ENCODE measurements at places on chromosomes 11 and 22. TPM values are rescaled to one million over a fixed set of nuclear protein-coding genes. Genes with fewer than 3 reads are reported as not detected.

- H3K4me3 ChIP-seq = peak overlapping the region; percentile 80
- peak; percentile 94 for DNase-seq
- no peaks in the 10 kb centered on the region for H3K36me3 ChIP-seq
- peak overlapping the region; percentile 100 for H3K27ac ChIP-seq
Observed at GRCh38 chr11:58578136-58578634, 678 bp upstream of the ZFP91 start.

DNA sequence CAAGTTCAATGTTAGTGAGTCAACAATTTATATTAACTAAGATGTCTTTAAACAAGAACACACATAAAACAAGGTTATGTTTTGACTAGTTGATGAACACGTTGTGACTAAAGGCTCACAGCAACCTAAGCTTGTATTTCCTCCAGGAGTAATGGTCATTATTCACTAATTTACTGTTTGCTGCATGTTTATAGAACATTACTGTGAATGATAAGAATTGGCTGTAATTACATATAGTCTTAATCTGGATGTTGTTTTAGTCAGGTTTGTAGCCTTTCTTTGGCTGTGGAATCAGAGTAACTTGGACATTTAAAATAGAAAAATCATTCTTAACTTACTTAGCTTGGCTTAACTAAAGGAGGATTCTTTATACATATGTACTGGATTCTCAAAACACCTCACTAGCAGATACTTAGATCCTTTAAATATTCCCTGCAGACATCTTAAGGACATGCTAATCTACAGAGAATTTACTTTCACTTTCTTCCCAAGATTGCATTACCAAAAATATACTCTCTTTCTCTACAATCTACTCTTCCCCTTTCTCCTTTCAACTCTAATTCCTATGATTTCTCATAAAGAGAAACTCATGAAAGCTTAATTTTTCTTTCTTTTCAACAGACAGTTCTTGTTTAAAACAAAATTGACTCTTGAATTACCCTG, 319.7 kb upstream of the CTSC start:
- no peak for DNase-seq
- no peaks in the 10 kb centered on the region for H3K36me3 ChIP-seq
- H3K27ac ChIP-seq = no peak overlapping the region
- no peaks in the 10 kb centered on the region for H3K27me3 ChIP-seq

- H3K36me3 ChIP-seq = no peaks in the 10 kb centered on the region
- DNase-seq = peak; percentile 10
- H3K27me3 ChIP-seq = no peaks in the 10 kb centered on the region
- H3K4me3 ChIP-seq = no peak overlapping the region
- peak overlapping the region; percentile 80 for H3K27ac ChIP-seq
- H3K4me1 ChIP-seq = peaks cover 21% of the 10 kb centered on the region
Observed at GRCh38 chr22:18109410-18110193, 1.0 kb upstream of the TUBA8 start.

DNA sequence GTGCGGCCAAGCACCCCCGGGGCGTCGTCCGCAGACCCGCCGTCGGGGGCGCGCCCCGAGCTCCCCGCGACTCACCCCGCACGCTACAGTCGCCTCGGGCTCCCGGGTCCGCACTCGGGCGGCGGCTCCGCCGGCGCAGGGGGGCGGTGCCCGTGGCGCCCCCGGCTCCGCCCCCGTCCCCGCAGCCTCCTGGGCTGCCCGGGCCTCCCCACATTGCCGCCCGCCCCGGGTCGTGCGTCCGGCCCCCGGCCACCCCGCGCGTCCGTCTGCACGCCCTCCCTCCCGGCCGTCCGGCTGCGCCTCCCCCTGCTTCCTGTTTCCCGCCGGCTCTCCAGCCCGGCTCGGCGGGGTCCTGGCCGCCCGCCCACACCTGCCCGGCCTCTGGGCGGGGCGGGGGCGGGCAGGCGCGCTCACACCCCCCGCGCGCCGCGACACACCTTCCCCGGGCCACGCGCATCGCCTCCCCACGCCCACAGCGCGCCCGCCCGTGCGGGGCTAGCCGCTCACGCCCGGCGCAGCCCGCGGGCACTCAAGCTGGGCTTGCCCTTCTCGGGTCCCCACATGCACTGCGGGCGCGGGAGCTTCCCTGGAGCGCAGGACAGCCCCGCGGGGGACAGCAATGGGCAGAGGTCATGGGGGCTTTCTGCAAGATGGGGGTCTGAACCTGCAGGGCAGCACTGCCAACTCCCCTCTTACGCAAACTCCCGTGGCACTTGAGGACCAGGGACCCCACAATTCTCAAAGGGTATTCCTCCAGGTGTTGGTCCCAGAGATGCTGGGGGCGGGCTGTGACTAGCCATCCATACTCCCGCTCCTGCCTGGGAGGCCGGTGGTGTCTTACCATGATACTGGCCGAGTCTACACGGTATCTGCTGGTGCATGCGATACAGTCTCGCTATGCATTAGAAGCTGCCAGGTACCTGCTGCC, at the start of gene CARD10:
TSS of gene CARD10 (minus strand) at position 148 of the 928 bp plus-strand sequence. CDS start 215 bp downstream, outside the sequence.
- H3K27ac ChIP-seq = peak within 1 kb of the TSS; percentile 41
- H3K4me1 ChIP-seq = peaks cover 3% of the 10 kb centered on the region
- peak; percentile 39 for DNase-seq
- peak within 1 kb of the TSS; percentile 24 for H3K4me3 ChIP-seq
- H3K27me3 ChIP-seq = no peaks in the 10 kb centered on the region
- H3K36me3 ChIP-seq = no peaks in the 10 kb centered on the region

DNA sequence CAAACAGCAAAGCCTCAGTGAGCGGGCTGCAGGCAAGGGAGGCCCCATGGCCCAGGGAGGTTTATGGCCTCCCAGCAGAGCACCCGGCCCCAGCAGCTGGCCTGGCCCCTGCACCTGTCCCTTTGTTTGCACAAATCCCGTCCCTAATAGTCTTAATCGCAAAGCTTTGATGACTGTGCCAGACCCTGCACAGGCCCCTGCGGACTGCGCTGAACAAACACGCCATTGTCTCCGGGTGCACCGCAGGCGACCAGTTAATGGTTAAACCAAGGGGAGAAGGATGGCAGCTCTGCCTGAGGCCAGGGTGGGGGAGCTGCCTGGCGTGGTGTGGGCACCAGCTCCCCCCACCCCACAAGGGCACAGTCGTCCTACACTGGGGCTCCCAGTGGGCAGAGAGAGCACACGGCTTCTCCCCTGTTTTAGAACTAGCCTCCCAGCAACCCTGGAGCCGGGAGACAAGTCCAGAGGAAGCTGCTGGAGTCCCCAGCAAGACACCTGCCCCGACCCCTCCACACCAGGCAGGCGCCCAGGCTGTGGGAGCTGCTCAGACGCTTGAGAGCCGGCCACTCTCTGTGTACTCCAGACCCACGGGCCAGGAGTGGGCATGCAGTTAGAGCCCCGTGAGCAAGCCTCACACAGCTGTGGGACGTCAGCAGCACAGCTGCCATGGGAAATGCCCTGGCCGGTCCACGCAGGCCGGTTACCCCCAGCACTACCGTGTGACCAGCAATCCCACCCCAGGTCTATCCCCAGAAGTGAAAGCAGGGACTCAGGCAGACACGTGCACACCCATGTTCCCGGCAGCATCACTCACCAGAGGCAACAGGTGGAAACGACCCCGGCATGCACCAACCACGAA, 39.7 kb upstream of the TH start:
- H3K36me3 ChIP-seq = no peaks in the 10 kb centered on the region
- peaks cover 15% of the 10 kb centered on the region for H3K4me1 ChIP-seq
- no peaks in the 10 kb centered on the region for H3K27me3 ChIP-seq
- DNase-seq = no peak
- no peak overlapping the region for H3K27ac ChIP-seq
- no peak overlapping the region for H3K4me3 ChIP-seq

DNA sequence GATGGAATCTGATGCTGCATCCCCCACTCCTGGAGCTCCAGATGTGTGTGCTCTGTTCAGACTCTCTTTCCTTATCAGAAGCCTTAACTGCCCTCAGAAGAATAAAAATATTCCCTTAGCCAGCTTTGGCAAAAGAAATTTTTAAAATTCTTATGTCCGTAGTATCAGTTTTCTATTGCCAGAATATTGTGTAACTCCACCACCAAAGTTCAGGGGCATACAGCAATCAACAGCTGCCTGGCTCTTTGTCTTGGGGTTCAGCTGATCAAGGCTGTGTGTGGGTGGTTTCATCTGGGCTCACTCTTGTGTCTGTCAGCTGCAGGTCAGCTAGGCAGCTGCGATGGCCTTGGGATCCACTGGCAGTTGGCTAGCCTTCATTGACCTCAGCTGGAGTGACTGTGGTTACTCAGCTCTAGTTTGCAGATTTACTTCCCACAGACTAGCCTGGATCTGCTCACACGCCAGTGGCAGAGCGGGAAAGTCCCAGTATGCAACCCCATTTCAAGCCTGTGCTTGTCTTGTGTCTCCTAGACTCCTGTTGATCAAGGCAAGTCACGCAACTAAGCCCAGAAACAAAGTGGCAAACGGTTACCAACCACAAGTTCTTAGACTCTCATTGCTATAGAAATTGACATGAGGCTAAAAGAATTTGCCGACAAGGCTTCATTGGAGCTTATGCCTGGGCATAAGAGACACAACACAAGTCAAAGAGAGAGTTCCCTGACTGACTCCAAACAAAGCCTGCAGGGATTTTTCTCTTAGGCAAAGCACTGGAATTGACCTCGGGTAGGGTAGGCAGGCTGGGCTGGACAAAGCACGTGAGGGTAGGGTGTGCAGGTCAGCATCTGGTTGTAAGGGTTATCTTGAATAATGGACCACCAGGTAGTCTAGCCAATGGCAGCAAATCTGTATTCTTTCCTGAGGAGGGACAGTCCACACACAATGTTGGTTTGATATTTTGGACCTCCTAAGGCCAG, 7.5 kb downstream of the TMEM138 start:
- peak; percentile 20 for DNase-seq
- no peaks in the 10 kb centered on the region for H3K27me3 ChIP-seq
- no peak overlapping the region for H3K4me3 ChIP-seq
- no peaks in the 10 kb centered on the region for H3K4me1 ChIP-seq

DNA sequence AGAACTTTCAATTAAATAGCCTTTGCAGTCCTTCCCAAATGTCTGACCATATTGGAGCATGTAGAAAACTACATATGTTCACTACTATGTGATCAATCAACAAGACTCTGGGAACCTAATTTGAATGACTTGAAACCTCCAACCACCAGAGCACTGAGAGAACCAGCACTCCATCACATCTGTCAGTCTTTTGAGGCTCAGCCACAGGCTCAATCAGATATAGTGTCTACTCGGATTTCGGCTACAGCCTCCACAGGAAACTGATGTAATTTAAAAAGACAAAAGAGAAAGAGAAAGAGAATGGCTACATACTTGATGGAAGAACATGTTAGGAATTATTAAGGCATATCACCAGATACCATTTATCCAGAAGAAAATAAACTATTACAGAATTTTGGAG, 859.0 kb downstream of the FAM181B start:
- H3K27me3 ChIP-seq = no peaks in the 10 kb centered on the region
- no peaks in the 10 kb centered on the region for H3K36me3 ChIP-seq
- DNase-seq = no peak

- DNase-seq = no peak
- no peak overlapping the region for H3K27ac ChIP-seq
- no peaks in the 10 kb centered on the region for H3K27me3 ChIP-seq
- H3K4me1 ChIP-seq = no peaks in the 10 kb centered on the region
Observed at GRCh38 chr11:36492724-36493304, 17.3 kb downstream of the TRAF6 start.

CCDC73 gene
- total RNA-seq = 0.15 TPM

GRCh38 chr11:68948496-68948895, 32.3 kb downstream of the MRGPRD start:
- H3K36me3 ChIP-seq = no peaks in the 10 kb centered on the region
- H3K4me3 ChIP-seq = no peak overlapping the region
- no peak overlapping the region for H3K27ac ChIP-seq
- no peaks in the 10 kb centered on the region for H3K27me3 ChIP-seq
- no peak for DNase-seq
- H3K4me1 ChIP-seq = no peaks in the 10 kb centered on the region

SHISAL1 gene
- total RNA-seq = 0.22 TPM

- no peak overlapping the region for H3K4me3 ChIP-seq
- no peaks in the 10 kb centered on the region for H3K36me3 ChIP-seq
- H3K27ac ChIP-seq = no peak overlapping the region
Observed at GRCh38 chr11:57222239-57222638, 14.8 kb downstream of the APLNR start.

GRCh38 chr11:78425399-78426070, 7.9 kb upstream of the GAB2 start:
- DNase-seq = no peak
- no peaks in the 10 kb centered on the region for H3K36me3 ChIP-seq
- H3K4me1 ChIP-seq = peaks cover 6% of the 10 kb centered on the region
- H3K27ac ChIP-seq = no peak overlapping the region
- no peaks in the 10 kb centered on the region for H3K27me3 ChIP-seq
- no peak overlapping the region for H3K4me3 ChIP-seq

- no peak overlapping the region for H3K4me3 ChIP-seq
- peak overlapping the region; percentile 99 for H3K27ac ChIP-seq
- no peaks in the 10 kb centered on the region for H3K27me3 ChIP-seq
- peaks cover 87% of the 10 kb centered on the region for H3K4me1 ChIP-seq
Observed at GRCh38 chr11:73326929-73327811, 19.1 kb downstream of the ARHGEF17 start.

C11orf42 gene
- not detected for total RNA-seq

- H3K36me3 ChIP-seq = peaks cover 17% of the 10 kb centered on the region
- no peak for DNase-seq
- H3K27ac ChIP-seq = no peak overlapping the region
- no peaks in the 10 kb centered on the region for H3K27me3 ChIP-seq
- peaks cover 35% of the 10 kb centered on the region for H3K4me1 ChIP-seq
Observed at GRCh38 chr22:31956360-31956759, 12.0 kb downstream of the YWHAH start.

DNA sequence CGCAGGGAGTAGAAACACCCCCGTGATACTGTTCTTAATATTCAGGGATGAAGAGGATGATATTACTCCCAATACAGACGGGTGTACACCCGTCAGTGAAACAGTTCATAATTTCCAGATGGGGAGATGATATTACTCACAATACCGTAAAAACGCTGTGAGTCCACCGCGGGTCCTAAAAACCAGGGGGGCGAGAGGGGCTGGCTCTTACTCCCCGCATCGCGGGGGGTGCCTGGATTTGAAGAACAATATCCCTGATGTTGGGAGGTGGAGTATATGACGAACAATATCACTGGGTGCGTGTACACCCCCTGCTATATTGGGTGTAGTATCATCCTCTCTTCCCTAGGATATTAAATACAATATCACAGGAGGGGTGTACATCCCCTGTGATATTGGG, 20.5 kb upstream of the APOL5 start:
- no peak overlapping the region for H3K4me3 ChIP-seq
- no peaks in the 10 kb centered on the region for H3K36me3 ChIP-seq
- no peak for DNase-seq
- no peaks in the 10 kb centered on the region for H3K4me1 ChIP-seq
- no peak overlapping the region for H3K27ac ChIP-seq

DNA sequence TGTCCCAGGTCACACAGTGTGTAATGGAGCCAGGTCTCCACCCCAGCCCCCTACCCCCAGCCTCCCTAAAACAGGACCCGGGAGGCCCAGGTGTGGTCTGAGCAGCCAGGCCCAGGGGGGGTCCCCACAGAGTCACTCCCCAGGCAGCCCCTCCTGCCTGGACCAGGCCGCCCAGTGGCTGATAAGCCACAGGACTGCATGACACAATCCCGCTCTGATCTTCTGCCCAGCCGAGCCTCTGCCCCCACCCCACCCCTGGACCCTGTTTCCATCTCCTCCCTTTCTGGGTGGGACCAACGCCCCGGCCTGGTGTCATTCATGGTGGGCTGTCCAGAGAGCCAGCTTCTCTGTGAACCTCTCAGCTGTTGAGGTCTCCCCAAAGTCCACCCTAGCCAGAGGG, 7.8 kb upstream of the LIF start:
- no peak for DNase-seq
- H3K4me3 ChIP-seq = no peak overlapping the region
- H3K4me1 ChIP-seq = peaks cover 33% of the 10 kb centered on the region
- H3K36me3 ChIP-seq = no peaks in the 10 kb centered on the region
- H3K27me3 ChIP-seq = no peaks in the 10 kb centered on the region

PKP3 gene
- 49.5 TPM for total RNA-seq

GRCh38 chr22:50367778-50368500, 24.8 kb downstream of the PPP6R2 start:
- peaks cover 6% of the 10 kb centered on the region for H3K36me3 ChIP-seq
- no peak overlapping the region for H3K4me3 ChIP-seq
- no peaks in the 10 kb centered on the region for H3K27me3 ChIP-seq
- no peak for DNase-seq
- no peak overlapping the region for H3K27ac ChIP-seq

All from thyroid gland (tissue), 4 donors.